ENCODE measurements at places on chromosomes 2 and 18. TPM values are rescaled to one million over a fixed set of nuclear protein-coding genes. Genes with fewer than 3 reads are reported as not detected.

GRCh38 chr2:222887124-222887523 lies 26.3 kb downstream of the ACSL3 start:
- H3K4me1 ChIP-seq, result peaks cover 34% of the 10 kb centered on the region
- H3K36me3 ChIP-seq, result no peaks in the 10 kb centered on the region
- no peaks in the 10 kb centered on the region for H3K27me3 ChIP-seq
- no peak for DNase-seq
- H3K4me3 ChIP-seq, result no peak overlapping the region

GRCh38 chr2:113084249-113085000 lies 16.7 kb downstream of the IL1F10 start:
- no peaks in the 10 kb centered on the region for H3K36me3 ChIP-seq
- H3K27me3 ChIP-seq, result no peaks in the 10 kb centered on the region
- no peak overlapping the region for H3K27ac ChIP-seq
- no peak for DNase-seq
- H3K4me3 ChIP-seq, result no peak overlapping the region
- H3K4me1 ChIP-seq, result no peaks in the 10 kb centered on the region

- no peak for DNase-seq
- no peak overlapping the region for H3K4me3 ChIP-seq
- H3K27ac ChIP-seq, result no peak overlapping the region
Measured at GRCh38 chr2:233990261-233990798, 60.2 kb upstream of the SPP2 start.

DNA sequence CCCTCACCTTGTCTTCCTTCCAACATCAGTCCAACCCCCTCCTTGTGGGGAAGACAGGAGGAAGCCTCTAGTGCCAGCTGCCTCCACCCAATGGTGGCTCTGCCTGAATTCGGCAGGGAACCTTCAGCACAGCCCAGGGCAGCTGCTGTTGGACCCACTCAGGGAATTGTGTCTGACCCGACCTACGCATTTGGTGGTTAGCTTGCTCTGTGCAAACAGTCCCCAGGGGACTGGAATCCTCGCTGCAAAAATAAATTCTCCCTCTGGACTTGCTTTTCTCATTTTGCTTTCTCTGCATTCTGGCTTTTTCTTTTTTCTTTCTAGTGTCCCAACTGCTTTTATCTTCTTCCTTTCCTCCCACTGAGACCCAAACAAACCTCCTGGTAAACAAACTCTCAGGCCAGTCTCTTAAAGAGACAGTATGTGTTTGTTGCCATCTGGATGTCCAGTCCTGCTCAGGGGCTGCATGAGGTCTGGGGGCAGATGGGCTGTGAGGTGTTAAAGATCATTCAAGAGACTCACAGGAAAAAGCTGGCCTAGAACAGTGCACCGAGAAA lies 137.7 kb upstream of the HAAO start:
- peaks cover 53% of the 10 kb centered on the region for H3K4me1 ChIP-seq
- H3K36me3 ChIP-seq, result no peaks in the 10 kb centered on the region
- H3K27me3 ChIP-seq, result no peaks in the 10 kb centered on the region

DNA sequence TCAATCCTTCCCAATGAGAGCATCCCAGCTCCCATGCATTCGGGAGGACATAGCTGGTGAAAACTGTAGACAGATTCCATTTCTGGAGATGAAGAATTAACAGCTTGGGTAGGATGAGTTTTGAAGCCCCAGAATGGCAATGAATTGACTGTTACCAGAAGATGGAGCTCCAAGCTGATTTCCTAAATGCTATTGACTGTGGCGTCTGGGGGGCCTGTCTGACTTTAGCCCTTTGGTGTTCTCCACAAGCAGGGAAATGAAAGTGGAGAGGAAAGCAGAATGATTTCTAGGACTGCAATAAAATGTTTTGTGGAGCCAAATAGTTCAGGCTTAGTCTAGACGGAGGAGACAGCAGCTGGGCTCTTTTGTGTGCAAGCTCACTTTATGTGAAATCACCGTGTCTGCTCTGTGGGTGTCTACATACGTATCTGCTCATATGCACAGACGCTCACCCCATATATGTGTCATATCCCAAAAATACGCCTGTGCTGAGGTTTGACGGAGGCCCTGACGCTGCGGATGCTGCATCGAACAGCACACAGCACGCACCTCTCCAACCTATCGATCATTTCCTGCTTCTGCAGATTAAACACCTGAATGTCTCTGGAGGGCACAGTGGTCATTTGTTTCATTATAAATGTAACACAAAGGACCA lies 166.4 kb upstream of the PXDN start:
- H3K27ac ChIP-seq, result no peak overlapping the region
- no peaks in the 10 kb centered on the region for H3K4me1 ChIP-seq
- no peak overlapping the region for H3K4me3 ChIP-seq
- H3K27me3 ChIP-seq, result no peaks in the 10 kb centered on the region
- no peaks in the 10 kb centered on the region for H3K36me3 ChIP-seq

GRCh38 chr2:237041231-237041630 lies 44.5 kb upstream of the COPS8 start:
- H3K27me3 ChIP-seq, result no peaks in the 10 kb centered on the region
- H3K36me3 ChIP-seq, result no peaks in the 10 kb centered on the region
- no peak overlapping the region for H3K4me3 ChIP-seq
- no peaks in the 10 kb centered on the region for H3K4me1 ChIP-seq

DNA sequence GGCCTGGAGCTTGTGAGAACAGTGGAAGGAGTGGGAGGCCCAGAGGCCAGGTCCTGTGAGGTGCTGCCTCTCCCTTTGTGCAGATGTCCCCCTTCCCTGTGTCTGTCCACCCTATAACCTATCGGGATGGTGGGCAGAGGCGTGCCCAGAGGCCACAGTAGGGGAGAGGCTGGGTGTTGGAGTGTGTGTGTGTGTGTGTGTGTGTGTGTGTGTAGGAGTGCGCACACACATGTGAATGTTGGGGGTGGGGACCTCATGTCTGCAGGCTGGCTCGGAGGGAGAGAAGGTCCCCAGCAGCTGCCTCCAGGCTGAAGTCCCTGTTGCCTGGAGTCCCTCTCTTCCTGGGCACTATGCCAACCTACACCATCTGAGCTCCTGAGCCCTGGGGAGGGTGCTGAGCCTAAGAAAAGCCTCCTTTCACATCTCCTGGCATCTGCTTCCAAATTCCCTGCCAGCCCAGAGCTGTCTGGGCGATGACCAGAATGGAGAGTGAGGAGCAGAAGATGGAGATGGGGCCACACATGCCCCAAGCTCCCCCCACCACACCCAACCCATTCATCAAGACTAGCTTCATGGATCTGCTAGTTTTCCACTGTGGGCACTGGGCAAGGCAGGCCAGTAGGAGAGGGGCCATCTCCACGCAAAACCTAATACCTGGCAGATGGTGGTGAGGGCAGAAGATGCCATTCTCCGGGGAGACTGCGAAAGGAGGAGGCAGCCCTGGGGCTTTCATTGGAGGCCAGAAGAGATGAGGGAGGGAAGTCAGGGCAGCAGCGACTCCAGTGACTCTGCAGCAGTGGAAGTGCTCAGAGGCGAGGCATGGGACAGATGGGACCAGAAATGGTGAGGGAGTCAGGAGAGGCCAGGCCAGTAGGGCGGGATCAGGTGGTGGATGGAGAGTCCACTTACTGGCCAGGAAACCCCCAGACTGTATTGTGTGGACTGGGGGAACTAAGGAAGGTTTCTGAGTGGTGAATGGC lies 20.3 kb downstream of the KCNK3 start:
- no peaks in the 10 kb centered on the region for H3K36me3 ChIP-seq
- H3K27me3 ChIP-seq, result no peaks in the 10 kb centered on the region
- H3K4me1 ChIP-seq, result peaks cover 48% of the 10 kb centered on the region

GRCh38 chr2:71780162-71780561 lies 326.8 kb downstream of the DYSF start:
- DNase-seq, result no peak
- no peak overlapping the region for H3K4me3 ChIP-seq
- H3K27me3 ChIP-seq, result no peaks in the 10 kb centered on the region
- no peaks in the 10 kb centered on the region for H3K4me1 ChIP-seq
- H3K27ac ChIP-seq, result no peak overlapping the region

DNA sequence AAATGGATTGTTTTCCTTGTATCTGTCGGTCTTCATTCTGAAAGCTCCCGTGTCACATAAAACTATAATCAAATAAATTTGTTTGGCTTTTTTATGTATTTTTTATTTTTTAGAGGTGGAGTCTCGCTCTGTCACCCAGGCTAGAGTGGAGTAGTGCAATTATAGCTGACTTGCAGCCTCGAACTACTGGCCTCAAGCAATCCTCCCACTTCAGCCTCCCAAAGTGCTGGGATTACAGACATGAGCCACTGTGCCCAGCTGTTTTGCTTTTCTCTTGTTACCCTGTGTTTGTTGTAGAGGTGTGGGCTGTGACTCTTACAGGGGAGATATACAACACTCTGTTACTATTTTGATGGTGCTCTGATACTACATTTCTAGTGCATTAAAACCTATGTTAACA lies 2.2 kb downstream of the GALM start:
- H3K27me3 ChIP-seq, result no peaks in the 10 kb centered on the region
- peaks cover 23% of the 10 kb centered on the region for H3K4me1 ChIP-seq
- H3K36me3 ChIP-seq, result no peaks in the 10 kb centered on the region
- no peak overlapping the region for H3K4me3 ChIP-seq
- H3K27ac ChIP-seq, result no peak overlapping the region
- no peak for DNase-seq

GRCh38 chr2:84077496-84077895 lies 381.6 kb downstream of the SUCLG1 start:
- no peaks in the 10 kb centered on the region for H3K36me3 ChIP-seq
- no peak overlapping the region for H3K4me3 ChIP-seq
- no peaks in the 10 kb centered on the region for H3K27me3 ChIP-seq
- no peaks in the 10 kb centered on the region for H3K4me1 ChIP-seq
- no peak overlapping the region for H3K27ac ChIP-seq

DNA sequence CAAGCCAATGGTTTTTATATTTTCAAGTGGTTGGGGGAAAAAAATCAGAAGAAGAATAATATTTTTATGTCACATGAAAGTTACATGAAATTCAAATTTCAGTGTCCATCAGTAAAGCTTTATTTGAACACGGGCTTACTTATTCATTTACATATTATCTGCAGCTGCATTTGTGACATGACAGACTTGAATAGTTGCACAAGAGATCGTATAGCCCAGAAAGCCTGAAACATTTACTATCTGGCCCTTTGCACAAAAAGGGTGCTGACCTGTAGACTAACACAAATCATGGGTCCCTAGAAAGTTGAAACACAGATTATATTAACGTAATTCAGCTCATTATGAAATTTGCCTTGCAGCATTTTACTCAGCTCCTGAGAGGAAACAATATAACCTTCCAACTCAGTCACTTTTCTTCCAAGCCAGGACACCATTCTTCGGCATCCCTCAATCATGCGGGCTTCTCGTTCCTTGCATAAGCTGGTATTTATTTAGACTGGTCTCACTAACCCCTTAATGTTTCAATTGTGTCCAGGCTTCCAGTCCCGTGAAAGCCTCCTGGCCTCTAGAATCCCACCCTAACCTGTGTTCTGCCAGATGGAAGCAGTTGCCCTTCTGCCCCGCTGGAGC lies 402.7 kb downstream of the SETBP1 start:
- DNase-seq, result no peak
- H3K4me3 ChIP-seq, result no peak overlapping the region
- no peaks in the 10 kb centered on the region for H3K4me1 ChIP-seq
- no peaks in the 10 kb centered on the region for H3K27me3 ChIP-seq

DNA sequence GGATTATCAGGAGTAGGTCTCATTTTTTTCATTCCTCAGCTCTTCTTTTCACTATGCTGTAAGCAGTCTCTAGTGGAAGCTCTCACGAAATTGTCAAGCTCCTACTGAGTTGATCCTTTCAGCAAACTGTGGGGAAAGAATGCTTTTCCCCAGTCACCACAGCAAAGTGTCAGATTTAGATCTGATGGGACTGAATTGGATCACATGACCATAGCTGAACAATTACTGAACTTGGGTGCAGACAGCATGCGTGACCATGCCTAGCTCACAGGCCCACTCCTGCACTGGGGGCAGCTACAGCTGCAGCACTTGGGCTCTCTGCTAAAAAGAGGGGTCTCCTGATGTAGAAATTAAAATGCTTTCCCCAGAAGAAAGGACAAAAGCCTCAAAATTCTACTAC lies 3.1 kb downstream of the ARHGAP15 start:
- no peaks in the 10 kb centered on the region for H3K27me3 ChIP-seq
- no peak overlapping the region for H3K4me3 ChIP-seq
- no peak overlapping the region for H3K27ac ChIP-seq
- DNase-seq, result no peak

DNA sequence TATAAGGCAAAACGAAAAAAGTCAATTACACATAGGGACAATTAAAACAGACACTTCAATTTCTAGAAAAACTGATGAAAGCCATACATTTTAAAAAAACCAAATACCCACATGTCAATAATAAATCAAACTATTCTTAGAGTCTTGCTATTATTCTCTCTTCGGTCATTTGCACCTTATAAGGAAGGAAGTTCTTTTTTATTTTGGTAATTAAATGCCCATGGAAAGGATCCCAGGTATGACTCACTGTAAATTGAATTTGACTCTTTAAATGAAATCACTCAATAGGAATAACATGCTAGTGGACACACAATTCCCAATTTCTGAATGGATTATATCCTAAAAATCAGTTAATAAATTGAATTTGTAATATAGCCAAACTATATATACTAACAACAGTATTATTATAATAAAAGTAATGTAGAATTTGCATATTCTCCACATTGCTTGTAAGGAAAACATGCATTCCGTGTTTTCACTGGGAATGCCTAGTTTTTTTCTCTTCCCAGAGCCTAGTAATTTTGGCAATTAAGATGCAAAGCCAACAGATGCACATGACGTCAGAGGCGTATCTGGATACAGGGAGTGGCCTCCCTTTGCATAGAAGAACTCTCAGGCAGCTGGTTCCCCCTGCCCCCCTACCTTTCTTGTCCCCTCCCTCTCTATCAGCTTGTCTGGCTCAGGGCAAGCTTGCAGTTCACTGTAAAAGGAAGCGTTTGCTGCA lies 153.5 kb upstream of the PGAP1 start:
- DNase-seq, result no peak
- H3K27me3 ChIP-seq, result no peaks in the 10 kb centered on the region
- H3K27ac ChIP-seq, result no peak overlapping the region

GRCh38 chr2:86821306-86821705 lies 30.6 kb upstream of the CD8A start:
- DNase-seq, result no peak
- no peak overlapping the region for H3K4me3 ChIP-seq
- H3K27me3 ChIP-seq, result no peaks in the 10 kb centered on the region

SLC11A1 gene
- 6.9 TPM for total RNA-seq

RPIA gene
- 10.4 TPM for total RNA-seq

BARD1 gene
- total RNA-seq, result 5.0 TPM

LRRTM4 gene
- total RNA-seq, result 0.28 TPM

HOXD13 gene
- total RNA-seq, result not detected

ZNF396 gene
- total RNA-seq, result 2.1 TPM

SCTR gene
- 93.8 TPM for total RNA-seq
